SHP77 (cell line): ENCODE measurements at places on chromosomes 6 and 20.
A peak's percentile ranks its signal among the peaks of the same experiment; 100 is the strongest.

- DNase-seq: no peak
Measured at GRCh38 chr20:33443006-33443511, 504 bp downstream of the SNTA1 start.

DNA sequence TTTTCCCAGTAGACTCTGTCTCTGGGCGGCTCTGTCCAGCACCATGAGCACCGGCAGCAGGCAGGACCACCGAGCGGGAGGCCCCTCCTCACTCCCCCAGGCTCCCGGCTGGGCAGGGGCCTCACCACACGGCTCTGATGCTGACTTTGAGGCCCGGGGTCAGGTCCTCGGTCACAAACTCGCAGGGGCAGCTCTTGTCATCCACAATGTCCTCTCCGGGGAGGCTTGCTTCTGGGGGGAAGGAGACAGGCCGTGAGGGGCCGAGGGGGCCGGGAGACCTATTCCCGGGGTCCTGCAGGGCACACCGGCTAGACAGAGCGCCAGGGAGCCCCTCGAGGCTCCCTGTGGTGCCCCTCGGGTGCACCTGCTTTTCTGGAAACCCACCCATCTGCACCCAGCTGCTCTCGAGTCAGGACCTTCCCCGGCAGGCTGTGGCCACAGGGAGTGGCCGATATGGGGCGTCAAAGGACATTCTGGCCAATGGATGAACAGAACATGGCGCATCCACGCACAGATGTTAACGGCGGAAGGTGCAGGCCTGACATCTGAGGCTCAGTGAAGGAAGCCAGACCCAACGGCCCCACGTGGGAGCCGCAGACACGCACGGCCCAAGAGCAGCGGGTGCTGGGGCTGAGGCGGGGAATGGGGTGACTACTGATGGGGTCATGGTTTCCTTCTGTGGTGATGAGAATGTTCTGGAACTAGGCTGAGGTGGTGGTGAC, 53.0 kb upstream of the CHRNA4 start:
- no peak for DNase-seq

DNA sequence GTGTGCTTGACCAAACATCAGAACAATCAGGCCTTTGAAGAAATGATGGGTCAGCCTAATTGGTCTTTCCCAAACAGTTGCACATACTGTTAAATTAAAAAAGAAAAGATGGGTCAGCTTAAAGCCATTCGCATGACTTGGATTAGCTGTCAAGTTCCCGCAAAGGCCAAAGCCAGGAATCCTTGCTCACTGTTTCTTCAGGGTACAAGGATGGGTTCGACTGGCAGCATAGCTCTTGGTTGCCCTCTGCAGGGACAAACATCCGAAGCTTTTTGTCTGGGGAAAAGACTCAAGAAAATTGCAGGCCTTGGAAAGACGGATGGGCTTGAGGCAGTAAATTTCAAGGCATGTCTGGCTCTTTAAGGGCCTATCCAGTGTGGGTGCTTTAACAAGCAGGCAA, 168.0 kb downstream of the HDGFL1 start:
- peak; percentile 19 for DNase-seq

GRCh38 chr6:139701695-139702094, 327.2 kb upstream of the CITED2 start:
- DNase-seq: no peak

DNA sequence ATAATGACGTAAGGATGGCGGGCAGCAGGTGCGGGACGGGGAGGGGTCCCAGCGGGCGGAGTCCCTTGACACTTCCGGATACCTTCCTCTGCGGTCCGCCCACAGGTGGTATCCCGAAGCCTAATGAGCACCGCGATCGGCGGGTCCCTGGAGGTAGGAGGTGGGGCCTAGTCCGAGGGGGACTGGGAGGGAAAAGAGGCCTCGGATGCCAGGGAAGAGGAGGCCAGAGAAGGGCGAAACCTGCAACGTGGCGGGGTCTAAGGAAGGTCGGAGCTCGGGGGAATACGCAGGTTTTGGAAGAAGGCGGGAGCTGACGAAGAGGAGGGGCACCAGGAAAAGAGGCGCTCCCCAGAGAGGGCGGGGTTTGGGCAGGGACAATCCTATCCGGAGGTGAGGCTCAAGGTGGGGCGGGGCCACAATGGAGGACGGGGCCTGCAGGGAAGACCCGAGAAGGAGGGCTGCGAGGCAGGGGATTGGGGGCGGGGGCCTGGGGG, 3.7 kb downstream of the PRSS16 start:
- DNase-seq: peak; percentile 93

DNA sequence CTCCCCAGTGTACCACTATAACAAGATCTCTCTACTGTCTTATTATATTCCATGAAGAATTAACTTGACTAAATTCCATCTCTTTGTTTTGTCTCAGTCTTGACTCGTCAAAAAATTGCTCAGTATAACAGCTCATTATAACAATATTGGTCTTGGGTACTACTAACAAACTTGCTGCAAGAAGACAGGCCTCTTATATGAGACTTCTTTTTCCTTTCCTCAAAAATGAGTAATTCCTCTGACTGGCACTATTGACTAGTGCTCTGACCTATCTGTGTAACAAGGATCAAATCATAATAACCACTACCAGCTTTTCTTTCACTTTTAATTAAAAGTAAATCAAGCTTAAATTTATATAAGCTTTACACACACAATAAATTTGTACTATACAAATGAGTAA, 91.3 kb upstream of the THEMIS start:
- no peak for DNase-seq

- peak; percentile 19 for DNase-seq
Measured at GRCh38 chr6:87391334-87391733, 16.4 kb upstream of the CFAP206 start.

GRCh38 chr20:47258745-47259695, 97.5 kb downstream of the ZMYND8 start:
- no peak for DNase-seq

- DNase-seq: no peak
Measured at GRCh38 chr6:105711216-105711615, 308.3 kb upstream of the PREP start.

GRCh38 chr20:46027245-46027853, 1.7 kb upstream of the SLC12A5 start:
- no peak for DNase-seq

DNA sequence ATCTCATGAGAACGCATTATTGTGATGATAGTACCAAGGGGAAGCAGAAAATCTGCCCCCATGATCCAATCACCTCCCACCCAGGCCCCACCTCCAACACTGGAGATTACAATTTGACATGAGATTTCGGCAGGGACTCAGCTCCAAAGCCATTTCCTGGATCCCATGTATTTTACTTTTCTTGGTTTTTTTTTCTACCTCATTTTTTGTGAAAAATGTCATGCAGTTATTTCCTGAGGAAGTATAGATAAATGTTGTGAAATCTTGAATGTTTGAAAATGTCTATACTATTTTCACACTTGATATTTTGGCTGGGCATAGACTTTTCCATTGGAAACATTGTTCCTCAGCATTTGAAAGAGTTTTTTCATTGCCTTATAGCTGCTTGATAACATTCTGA, 9.1 kb upstream of the BRPF3 start:
- DNase-seq: no peak

GRCh38 chr20:5513975-5514516, 197.3 kb upstream of the PROKR2 start:
- DNase-seq: no peak

GRCh38 chr20:59643615-59644061, 39.3 kb downstream of the PHACTR3 start:
- DNase-seq: no peak

- no peak for DNase-seq
Measured at GRCh38 chr20:7302250-7302649, 534.8 kb downstream of the BMP2 start.

- DNase-seq: no peak
Measured at GRCh38 chr6:138809677-138810076, 13.8 kb downstream of the ECT2L start.

GRCh38 chr20:61933481-61933950, 132.2 kb downstream of the TAF4 start:
- DNase-seq: no peak

- DNase-seq: no peak
Measured at GRCh38 chr6:35586542-35586941, 73.8 kb upstream of the TULP1 start.

- DNase-seq: no peak
Measured at GRCh38 chr6:79073888-79074287, 4.2 kb downstream of the PHIP start.

DNA sequence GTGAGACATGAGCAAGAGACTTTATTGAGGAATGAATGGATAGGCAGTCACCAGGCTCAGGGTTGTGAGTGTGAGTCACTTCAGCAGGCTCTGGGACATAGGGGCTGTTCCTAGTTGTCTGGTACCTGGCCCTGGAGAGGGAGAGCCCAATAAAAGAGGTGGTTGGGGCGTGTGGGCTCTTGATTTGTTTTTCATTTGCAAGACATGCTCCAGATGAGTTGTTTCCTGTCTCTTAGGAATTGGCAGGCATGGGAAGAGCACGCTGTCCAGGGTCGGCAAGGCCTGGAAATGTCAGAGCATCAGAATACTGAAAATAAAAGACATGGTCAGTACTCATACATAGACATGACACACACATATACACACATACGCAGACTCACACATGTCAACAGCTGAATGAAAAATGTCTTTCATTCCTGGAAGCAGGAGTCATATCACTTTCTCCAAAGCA, 166.3 kb upstream of the SULF2 start:
- no peak for DNase-seq

DNA sequence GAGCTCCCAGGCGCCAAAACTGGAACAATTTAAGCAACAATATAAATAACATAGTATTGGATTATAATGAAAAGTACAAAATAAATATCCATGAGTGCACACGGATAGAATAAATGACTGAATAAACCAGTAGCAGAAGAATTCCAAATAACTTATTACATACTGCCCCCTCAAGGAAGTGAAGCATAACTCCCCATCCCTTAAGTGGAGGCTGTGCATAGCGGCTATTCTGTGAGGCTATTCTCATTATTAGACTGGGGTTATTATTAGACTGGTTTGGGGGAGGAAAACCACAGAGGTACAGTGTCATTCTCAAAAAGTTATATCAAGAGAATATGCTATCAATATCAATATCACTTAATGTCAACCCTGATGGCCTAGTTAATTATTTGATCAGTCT, 94.4 kb upstream of the SIRPA start:
- no peak for DNase-seq

GRCh38 chr6:23454080-23454976, 671.7 kb upstream of the NRSN1 start:
- no peak for DNase-seq

GRCh38 chr6:132763269-132763668, 5.6 kb upstream of the VNN2 start:
- DNase-seq: no peak

- no peak for DNase-seq
Measured at GRCh38 chr6:5674721-5675120, 332.0 kb downstream of the NRN1 start.

DNA sequence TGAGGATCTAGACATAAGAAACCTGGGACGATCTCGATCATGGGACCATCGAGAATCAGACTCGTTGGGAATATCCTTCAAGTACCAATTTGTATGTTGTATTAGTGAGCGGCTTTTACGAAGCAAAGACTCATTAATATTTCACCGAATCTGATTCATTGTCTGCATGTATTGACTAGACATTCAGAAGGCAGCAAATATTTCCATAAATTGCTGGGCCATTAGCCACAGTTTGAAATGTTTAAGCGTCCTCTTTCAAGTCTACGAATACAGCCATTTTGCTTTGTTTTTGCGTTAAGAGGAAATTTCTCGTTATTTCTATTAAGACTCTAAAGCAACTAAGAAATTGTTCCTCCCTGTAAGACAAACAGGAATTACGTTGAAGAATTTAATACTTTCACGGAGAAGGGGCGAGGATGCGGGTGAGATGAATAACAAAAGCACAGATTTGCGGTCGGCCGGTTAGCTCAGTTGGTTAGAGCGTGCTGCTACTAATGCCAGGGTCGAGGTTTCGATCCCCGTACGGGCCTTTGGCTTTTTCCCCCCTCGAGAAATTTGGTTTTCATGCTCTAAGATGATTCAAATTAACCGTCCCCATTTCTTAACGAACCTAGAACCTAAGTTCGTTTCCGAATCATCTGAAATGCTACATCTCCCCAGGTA, 18.5 kb downstream of the POM121L2 start:
- peak; percentile 19 for DNase-seq

- DNase-seq: no peak
Measured at GRCh38 chr6:167403427-167403826, 78.5 kb downstream of the TTLL2 start.

- peak; percentile 23 for DNase-seq
Measured at GRCh38 chr20:39112178-39112743, 150.1 kb downstream of the DHX35 start.

- DNase-seq: no peak
Measured at GRCh38 chr6:41997456-41997855, 52.9 kb upstream of the TAF8 start.

DNA sequence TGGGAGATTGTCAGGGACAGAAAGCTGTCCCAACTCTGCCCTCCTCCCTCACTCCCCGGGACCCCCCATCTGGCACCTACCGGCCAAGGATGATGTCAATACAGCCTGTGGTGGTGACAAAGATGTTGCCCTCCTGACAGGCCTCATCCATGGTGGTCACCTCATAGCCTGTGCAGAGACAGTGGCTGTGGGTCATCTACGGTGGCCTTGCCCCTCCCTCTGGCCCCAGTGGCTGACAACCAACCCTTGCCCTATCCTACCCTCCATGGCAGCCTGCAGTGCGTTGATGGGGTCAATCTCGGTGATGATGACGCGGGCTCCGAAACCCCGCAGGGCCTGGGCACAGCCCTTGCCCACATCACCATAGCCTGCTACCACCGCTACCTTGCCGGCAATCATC, 12.7 kb downstream of the AHCY start:
- no peak for DNase-seq

- DNase-seq: no peak
Measured at GRCh38 chr20:35568645-35569044, 26.8 kb downstream of the ERGIC3 start.
